ENCODE measurements at places on chromosomes 11 and 22. TPM values are rescaled to one million over a fixed set of nuclear protein-coding genes. Genes with fewer than 3 reads are reported as not detected.

- H3K4me1 ChIP-seq = peaks cover 8% of the 10 kb centered on the region
- no peaks in the 10 kb centered on the region for H3K27me3 ChIP-seq
- DNase-seq = no peak
- no peak overlapping the region for H3K27ac ChIP-seq
- no peak overlapping the region for H3K4me3 ChIP-seq
Measured at GRCh38 chr22:36136988-36137387, 23.6 kb downstream of the APOL3 start.

- no peak overlapping the region for H3K27ac ChIP-seq
- no peaks in the 10 kb centered on the region for H3K27me3 ChIP-seq
- peaks cover 20% of the 10 kb centered on the region for H3K4me1 ChIP-seq
- no peak for DNase-seq
- no peak overlapping the region for H3K4me3 ChIP-seq
Measured at GRCh38 chr22:23752090-23752691, 1.3 kb upstream of the ZNF70 start.

DNA sequence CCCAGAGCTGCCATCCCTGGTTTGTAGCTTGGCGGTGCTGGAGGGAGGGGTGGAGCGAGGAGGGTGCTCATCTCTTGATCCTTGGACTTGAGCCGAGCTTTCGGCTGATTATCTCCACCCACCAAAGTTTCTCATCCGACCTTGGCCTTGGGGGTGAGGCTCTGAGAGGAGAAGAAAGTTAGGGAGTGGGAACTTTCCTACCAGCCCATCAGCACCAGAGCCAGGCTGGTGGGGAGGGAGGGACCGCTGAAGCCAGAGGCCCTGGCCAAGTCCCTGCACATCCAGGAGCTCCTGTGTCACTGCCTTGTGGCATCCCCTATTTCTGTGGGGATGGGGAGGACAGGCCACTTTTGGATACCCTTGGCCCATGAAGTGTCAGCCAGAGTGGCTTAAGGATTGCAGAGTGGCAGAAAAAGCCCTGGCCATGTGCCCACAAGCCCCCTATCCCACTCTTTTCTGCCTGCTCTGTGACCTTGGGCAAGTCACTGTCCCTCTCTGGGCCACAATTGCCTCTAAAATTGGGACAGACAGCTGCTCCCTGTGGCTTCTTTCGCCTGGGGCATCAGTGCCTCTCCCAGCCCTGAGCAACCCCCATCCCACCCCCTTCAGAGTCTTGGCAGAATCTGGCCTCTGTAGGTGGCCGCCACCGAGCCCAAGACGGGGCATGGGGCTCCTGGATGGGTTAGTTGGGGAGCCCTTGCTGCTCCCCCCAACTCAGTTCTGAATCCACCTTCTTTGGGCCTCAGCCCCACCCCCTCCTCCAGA lies 10.3 kb downstream of the KCTD17 start:
- no peaks in the 10 kb centered on the region for H3K4me1 ChIP-seq
- peaks cover 10% of the 10 kb centered on the region for H3K36me3 ChIP-seq
- no peaks in the 10 kb centered on the region for H3K27me3 ChIP-seq

The RPL3 gene
- 1,074 TPM for total RNA-seq

GRCh38 chr22:19779011-19779421 lies 18.4 kb downstream of the TBX1 start:
- no peaks in the 10 kb centered on the region for H3K36me3 ChIP-seq
- peaks cover 5% of the 10 kb centered on the region for H3K4me1 ChIP-seq
- H3K4me3 ChIP-seq = no peak overlapping the region
- H3K27me3 ChIP-seq = no peaks in the 10 kb centered on the region
- no peak overlapping the region for H3K27ac ChIP-seq

Measured in SJSA1 (cell line).